ENCODE measurements at places on chromosomes 16 and 17.
A peak's percentile ranks its signal among the peaks of the same experiment; 100 is the strongest.

- H3K4me3 ChIP-seq: no peak overlapping the region
- H3K27me3 ChIP-seq: no peaks in the 10 kb centered on the region
- H3K36me3 ChIP-seq: no peaks in the 10 kb centered on the region
- no peak overlapping the region for H3K27ac ChIP-seq
- H3K4me1 ChIP-seq: no peaks in the 10 kb centered on the region
Measured at GRCh38 chr17:32206861-32207260, 58.8 kb upstream of the RHBDL3 start.

- no peaks in the 10 kb centered on the region for H3K27me3 ChIP-seq
- peaks cover 14% of the 10 kb centered on the region for H3K4me1 ChIP-seq
- no peaks in the 10 kb centered on the region for H3K36me3 ChIP-seq
- H3K4me3 ChIP-seq: no peak overlapping the region
- H3K27ac ChIP-seq: peak overlapping the region; percentile 1
Measured at GRCh38 chr17:65742403-65743307, 181.2 kb upstream of the AXIN2 start.

DNA sequence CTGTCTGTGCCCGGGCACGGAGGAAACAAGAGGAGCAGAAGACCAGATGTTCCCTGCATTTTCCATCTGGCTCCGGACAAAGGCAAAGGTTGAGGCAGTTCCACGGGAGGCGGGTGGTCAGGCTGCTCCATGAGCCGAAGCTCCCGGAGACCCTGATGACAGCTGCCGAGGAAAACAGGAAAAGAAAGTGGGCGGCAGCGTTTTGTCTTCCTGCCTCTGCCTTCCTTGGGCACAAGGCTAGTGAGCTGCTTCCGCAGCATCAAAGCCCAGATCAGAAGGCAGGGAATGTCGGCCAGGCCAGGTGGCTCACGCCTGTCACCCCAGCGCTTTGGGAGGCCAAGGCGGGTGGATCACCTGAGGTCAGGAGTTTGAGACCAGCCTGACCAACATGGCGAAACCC, 16.2 kb downstream of the SLC43A2 start:
- H3K4me1 ChIP-seq: no peaks in the 10 kb centered on the region
- no peak overlapping the region for H3K4me3 ChIP-seq
- H3K27ac ChIP-seq: peak overlapping the region; percentile 2
- H3K27me3 ChIP-seq: no peaks in the 10 kb centered on the region
- DNase-seq: no peak

DNA sequence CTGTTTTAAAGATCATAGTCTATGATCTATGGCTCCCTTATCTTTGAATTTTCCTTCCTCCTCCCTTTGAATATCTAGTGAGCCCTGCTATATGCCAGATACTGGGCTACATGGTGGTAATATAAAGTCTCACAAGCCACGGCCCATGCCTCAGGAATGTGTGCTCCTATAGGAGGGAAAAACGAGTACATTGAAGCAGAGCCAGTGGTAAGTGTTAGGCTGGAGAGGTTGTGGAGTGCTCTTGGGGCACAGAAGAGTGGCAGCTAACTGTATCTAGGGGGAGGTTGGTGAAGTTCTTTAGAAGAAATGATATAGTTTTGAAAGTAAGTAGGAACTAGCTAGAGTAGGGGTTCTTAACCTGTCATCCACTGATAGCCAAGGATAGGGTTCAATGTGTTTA, 105.8 kb upstream of the PMFBP1 start:
- no peak overlapping the region for H3K4me3 ChIP-seq
- no peak for DNase-seq
- H3K27me3 ChIP-seq: no peaks in the 10 kb centered on the region
- H3K27ac ChIP-seq: no peak overlapping the region
- H3K36me3 ChIP-seq: no peaks in the 10 kb centered on the region

GRCh38 chr16:17374668-17375255, 96.0 kb downstream of the XYLT1 start:
- H3K4me3 ChIP-seq: no peak overlapping the region
- no peak overlapping the region for H3K27ac ChIP-seq
- H3K27me3 ChIP-seq: no peaks in the 10 kb centered on the region
- H3K36me3 ChIP-seq: no peaks in the 10 kb centered on the region
- no peaks in the 10 kb centered on the region for H3K4me1 ChIP-seq

DNA sequence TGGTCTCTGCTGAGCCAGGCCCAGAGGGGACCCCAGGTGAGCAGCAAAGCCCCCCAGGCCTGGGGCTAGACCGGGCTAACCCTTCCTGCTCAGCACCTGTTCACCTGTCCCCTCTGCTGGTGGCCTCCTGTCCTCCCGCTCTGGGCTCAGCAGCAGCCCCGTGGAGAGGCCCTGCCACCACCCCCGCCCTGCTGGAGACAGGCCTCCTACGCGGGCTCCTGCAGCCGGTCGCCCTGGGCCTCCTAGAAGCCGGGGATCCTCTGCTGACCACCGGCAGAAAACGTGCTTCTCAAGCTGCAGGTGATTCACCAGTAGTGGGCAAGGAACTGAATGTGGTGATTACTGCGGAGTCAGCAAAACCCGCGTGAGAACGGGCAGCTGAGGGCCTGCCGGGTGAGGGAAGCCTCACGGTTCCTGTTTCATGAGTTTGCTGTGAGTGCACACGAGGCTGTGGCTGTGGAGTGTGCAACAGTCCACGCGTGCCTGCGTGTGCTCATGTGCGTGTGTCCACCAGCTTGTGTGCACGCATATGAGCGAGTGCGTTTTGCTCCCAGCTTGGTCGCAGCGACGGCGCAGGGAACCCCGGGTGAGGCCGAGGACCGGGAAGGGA, 792 bp downstream of the SECTM1 start:
- peaks cover 44% of the 10 kb centered on the region for H3K4me1 ChIP-seq
- H3K36me3 ChIP-seq: no peaks in the 10 kb centered on the region
- H3K27ac ChIP-seq: peak overlapping the region; percentile 83
- no peaks in the 10 kb centered on the region for H3K27me3 ChIP-seq
- peak; percentile 85 for DNase-seq
- H3K4me3 ChIP-seq: peak overlapping the region; percentile 61

DNA sequence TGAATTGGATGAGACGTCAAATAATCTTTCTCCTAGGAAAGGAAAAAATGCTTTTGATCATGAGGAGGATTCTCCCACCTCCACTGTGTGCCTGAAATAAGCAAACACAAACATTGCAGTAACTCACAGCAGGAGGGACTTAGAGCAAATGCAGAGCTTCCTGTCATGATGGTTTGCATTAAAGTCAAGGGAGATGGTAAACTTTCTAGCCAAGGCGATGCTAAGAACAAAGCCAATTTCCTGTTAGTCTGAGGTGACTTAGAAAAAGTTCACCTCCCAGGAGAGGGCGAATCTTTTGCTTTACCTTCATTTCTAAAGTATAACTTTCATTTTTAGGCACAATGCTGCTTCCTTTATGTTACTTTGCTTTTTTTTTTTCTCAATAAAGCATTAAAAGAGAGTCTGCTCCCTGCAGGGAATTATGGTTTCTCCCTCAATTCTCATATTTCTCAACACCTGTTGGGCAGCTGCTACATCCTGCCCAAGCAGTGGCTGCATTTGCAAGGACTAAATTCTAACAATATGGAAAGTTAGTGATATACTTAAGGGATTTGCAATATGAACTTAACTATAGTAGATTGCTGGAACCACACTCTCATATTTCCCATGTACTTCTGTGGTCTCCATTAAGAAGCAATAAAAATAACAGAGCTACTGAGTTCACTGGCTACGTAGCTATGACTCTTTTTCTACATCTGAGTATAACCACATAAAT, 175.6 kb downstream of the PCTP start:
- H3K27me3 ChIP-seq: no peaks in the 10 kb centered on the region
- DNase-seq: no peak
- H3K36me3 ChIP-seq: no peaks in the 10 kb centered on the region
- H3K4me3 ChIP-seq: no peak overlapping the region
- no peaks in the 10 kb centered on the region for H3K4me1 ChIP-seq

DNA sequence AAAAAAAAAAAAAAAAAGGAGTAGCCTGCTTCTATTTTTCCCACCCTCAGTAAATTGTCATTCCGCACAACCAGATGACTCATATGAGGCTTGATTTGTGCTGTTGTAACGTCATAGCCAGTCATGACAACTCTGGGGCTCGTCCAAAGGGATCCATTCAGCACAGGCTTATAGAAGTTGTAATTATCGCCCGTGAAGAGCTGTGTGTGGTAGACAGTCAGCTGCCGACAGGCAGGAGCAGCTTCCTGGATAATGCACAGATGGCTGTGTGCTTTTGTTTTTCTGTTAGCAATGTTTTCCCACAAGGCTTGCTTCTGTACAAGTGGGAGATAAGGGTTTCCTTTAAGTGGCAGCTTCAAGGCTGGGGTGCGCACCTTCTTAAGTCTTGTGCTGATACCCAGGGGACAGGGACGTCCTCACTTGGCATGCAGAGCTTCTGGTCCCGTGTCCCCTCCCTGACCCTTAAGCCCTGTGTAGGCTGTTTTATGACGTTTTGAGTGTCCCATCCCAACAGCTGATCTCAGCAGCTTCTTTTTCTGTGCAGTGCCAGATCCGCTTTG, 26.0 kb downstream of the SNX29 start:
- H3K4me3 ChIP-seq: no peak overlapping the region
- no peaks in the 10 kb centered on the region for H3K36me3 ChIP-seq
- no peak overlapping the region for H3K27ac ChIP-seq
- no peaks in the 10 kb centered on the region for H3K27me3 ChIP-seq

- H3K4me3 ChIP-seq: no peak overlapping the region
- no peaks in the 10 kb centered on the region for H3K4me1 ChIP-seq
- peaks cover 34% of the 10 kb centered on the region for H3K27me3 ChIP-seq
- DNase-seq: no peak
- no peaks in the 10 kb centered on the region for H3K36me3 ChIP-seq
Measured at GRCh38 chr16:89607937-89608740, 5.3 kb upstream of the DPEP1 start.

All from sigmoid colon (tissue), 7 donors.